ENCODE measurements at places on chromosomes 4 and X.

GRCh38 chr4:56316011-56316650 is 71.2 kb downstream of the AASDH start:
- no peak for DNase-seq

DNA sequence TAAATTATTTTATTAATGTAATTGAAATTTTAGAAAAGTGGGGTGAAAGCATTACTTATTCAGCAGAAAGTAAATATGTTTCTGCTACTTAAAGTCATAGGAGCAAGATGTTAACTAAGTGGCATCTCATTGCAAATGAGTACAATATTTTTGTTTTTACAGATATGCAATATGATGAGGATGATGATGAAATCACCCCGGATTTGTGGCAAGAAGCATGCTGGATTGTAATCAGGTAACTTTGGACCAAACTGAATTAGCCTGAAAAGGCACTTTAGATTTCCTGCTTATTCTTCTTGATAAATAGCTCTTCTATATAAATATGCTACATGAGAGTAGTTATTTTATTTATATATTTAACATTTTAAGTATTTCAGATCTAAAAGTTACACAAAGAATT is 7.5 kb downstream of the POLR2B start:
- DNase-seq, result no peak

- DNase-seq, result no peak
Observed at GRCh38 chr4:36215627-36216026, 28.7 kb downstream of the ARAP2 start.

- no peak for DNase-seq
Observed at GRCh38 chr4:184453365-184454160, 20.8 kb downstream of the IRF2 start.

DNA sequence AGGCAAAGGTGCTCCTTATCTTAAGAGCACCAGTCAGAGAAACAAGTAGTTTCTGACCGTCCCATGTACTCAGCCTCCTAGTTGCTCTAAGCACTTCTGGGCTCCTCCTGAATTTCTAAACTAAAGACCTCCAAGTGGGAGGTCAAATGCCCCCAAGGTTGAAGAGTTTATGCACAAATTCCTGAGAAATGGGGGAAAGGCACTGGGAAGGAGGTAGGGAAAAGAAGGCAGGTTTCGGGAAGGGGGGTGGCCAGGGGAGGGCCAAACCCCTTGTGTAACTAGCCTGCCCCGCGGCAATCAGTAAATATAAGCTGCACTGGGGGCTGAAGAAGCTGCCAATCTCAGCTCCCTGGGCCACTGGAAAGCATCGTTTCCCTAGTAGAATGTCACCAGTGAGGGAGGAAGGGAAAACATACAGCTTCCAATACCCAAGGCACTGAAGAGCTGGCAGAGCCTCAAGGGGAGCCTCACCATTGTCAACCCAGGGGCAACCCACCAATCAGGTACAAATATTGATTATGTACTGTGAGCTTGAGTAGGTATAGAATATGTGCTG is 3.4 kb downstream of the FOXO4 start:
- no peak for DNase-seq
